ENCODE measurements at places on chromosomes 5 and 9. TPM values are rescaled to one million over a fixed set of nuclear protein-coding genes. Genes with fewer than 3 reads are reported as not detected.

Gene PTGES
- total RNA-seq = not detected

Gene CDKN2AIPNL
- 45.8 TPM for total RNA-seq

Gene LRRTM2
- total RNA-seq = not detected

Gene PCDHGA8
- total RNA-seq = 3.8 TPM

Gene PPP2R2B
- not detected for total RNA-seq

Gene THG1L
- total RNA-seq = 18.5 TPM

Gene HCN1
- total RNA-seq = not detected

Gene TMEM215
- total RNA-seq = not detected

Gene GTF3C4
- total RNA-seq = 19.0 TPM

Gene BDP1
- 35.8 TPM for total RNA-seq

Gene OR1Q1
- total RNA-seq = not detected

Gene LIFR
- not detected for total RNA-seq

Gene OR1N1
- not detected for total RNA-seq

Gene CDH18
- total RNA-seq = not detected

Gene CFAP157
- not detected for total RNA-seq

Gene TLR4
- 10.0 TPM for total RNA-seq

Gene PCDHA12
- not detected for total RNA-seq

Gene PCDHGB2
- 10.9 TPM for total RNA-seq

Gene SV2C
- total RNA-seq = not detected

Gene GNA14
- not detected for total RNA-seq

Gene TSSK1B
- total RNA-seq = not detected

Gene STC2
- total RNA-seq = not detected

Gene FOXI1
- total RNA-seq = not detected

Gene TAF11L10
- not detected for total RNA-seq

Gene DNAH5
- not detected for total RNA-seq

Gene FRMPD1
- not detected for total RNA-seq

Gene SLC6A7
- total RNA-seq = not detected

Gene BTNL3
- total RNA-seq = not detected

Gene TEX48
- total RNA-seq = not detected

All from OCI-LY7 (cell line).